OCI-M1 (cell line): ENCODE measurements at places on chromosomes 7 and 10.

GRCh38 chr7:133349101-133349500 is 96.2 kb downstream of the EXOC4 start:
- DNase-seq = no peak

GRCh38 chr7:4799508-4800268 is 24.3 kb downstream of the AP5Z1 start:
- DNase-seq = no peak

DNA sequence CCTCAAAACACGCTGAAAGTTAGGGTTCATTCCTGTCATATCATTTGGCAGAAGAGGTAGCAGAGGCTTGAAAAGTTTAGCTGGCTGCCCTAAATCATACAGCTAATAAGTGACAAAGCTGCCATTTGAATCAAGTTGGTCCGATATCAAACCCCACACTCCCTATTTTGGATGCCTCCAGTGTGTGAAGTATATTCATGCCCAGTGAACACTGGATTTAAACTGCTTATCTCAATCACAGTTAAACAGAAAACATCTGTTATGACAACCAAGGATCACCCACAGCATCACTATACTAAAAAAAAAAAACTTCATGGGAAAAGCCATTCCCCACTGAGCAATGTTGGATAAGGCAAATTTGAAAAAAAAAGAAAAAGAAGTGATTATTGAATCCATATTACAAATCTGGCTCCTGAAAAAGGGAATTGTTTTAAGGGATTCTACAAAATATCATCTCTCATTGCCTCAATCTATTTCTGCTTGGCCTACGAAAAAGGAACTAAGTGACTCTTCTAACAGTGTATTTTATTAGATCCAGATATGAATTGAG is 48.3 kb downstream of the ABCB1 start:
- no peak for DNase-seq

DNA sequence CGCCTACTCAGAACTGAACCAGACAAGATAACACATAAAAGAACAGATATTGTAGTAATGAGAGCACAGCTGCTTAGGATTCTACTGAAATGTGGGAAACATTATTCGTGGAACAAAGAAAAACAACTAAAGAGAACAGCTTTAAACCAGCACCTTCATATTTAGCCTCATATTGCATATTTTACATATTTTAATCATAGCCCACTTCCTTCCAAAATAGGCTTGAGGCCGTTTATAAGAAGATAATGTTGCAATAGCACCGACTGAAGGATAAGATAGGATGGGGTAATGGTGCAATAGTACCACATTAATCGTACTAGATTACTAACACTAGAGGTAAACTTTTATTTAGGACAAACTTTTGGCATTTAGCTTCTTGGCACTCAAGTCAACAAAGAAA is 71.3 kb downstream of the KCND2 start:
- DNase-seq = no peak

DNA sequence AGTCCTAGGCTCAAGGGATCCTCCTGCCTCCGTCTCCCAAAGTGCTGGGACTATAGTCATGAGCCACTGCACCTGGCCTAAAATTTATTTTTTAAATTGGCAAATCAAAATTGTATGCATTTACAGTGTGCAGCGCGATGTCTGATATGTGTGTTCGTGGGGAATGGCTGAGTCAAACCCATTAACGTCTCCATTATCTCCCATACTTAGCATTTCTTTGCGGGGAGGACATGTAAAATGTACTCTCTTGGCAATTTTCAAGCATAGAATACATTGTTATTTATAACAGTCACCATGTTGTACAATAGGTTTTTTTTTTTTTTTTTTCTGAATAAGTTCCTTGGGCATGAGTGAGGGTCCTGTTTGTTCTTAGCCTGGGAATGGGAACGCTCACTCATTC is 3.8 kb downstream of the TMEM184A start:
- DNase-seq = no peak
